ENCODE measurements at places on chromosomes 4 and X. TPM values are rescaled to one million over a fixed set of nuclear protein-coding genes. Genes with fewer than 3 reads are reported as not detected.

The CRMP1 gene
- under 0.01 TPM for total RNA-seq

The RTL3 gene
- not detected for total RNA-seq

The DGKQ gene
- total RNA-seq, result 13.5 TPM

The CCKAR gene
- not detected for total RNA-seq

The DKK2 gene
- total RNA-seq, result under 0.01 TPM

The APELA gene
- total RNA-seq, result not detected

The LRRC66 gene
- total RNA-seq, result not detected

The WFS1 gene
- 2.2 TPM for total RNA-seq

The CXCR3 gene
- 0.27 TPM for total RNA-seq

The ATP5ME gene
- 47.7 TPM for total RNA-seq

- no peak for DNase-seq
Observed at GRCh38 chr4:131426023-131426758, 1722.9 kb upstream of the PCDH10 start.

- DNase-seq, result no peak
Observed at GRCh38 chrX:133813971-133814370, 171.4 kb downstream of the GPC3 start.

- DNase-seq, result peak; percentile 92
Observed at GRCh38 chr4:122151982-122152710, at the start of gene BLTP1. TSS of gene BLTP1 (plus strand) at chr4:122152331. CDS start at chr4:122170648, 18,317 bp downstream.

DNA sequence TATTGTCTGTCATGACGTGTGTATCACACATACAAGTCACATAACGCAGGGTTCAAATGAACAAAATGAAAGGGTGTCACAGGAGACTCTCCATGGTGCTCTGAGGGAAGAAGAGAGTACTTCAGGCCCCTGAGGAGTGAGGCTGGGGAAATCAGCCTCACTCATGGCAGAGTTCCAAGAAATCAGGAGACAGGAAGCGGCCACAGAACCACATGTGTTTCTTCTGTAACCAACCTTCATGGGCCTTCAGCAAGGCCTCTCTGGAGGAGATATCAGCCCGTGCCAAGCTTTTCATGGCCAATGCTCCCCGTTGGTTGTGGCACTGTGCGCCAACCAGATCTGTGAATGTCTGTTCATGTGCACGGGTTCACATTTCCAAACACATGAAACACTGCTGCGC is 76.0 kb downstream of the NAT8L start:
- DNase-seq, result peak; percentile 70

- DNase-seq, result no peak
Observed at GRCh38 chrX:34915463-34916225, 27.0 kb upstream of the FAM47B start.

GRCh38 chr4:166312166-166312565 is 439.1 kb downstream of the TLL1 start:
- DNase-seq, result no peak

DNA sequence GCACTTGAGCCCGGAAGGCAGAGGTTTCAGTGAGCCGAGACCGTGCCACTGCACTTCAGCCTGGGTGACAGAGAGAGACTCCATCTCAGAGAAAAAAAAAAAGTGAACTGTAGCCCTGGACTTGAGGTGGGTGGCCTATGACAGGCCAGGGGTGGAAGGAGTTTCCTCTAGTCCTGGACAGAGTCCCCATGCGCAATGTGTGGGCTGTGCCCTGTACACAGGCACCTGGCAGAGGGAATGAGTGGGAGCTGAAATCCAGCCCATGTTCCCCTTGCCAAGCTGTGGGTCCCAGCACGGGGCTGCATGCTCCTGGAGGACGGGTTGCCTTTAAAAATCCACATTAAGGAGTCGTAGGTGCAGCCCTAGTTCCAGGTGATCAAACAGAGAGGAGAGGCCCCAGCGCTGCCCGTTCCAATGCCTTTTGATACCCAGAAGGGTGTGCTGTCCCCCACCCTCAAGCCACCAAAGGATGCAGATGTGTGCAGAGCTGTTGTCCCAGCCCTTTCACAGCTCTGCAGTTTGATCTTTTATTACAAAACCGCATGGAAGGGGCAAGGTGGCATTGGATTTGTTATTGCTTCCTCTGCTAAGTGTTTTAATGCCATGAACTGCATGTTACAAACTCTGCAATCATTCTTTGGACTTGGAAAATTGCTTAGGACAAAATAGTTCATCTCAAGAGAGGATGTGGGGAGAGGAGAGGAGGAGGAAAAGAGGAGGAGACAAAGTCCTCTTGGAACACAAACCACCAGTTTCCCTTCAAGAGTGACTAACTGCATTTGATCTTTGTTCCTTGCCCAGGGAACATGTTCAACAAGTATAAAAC is 38.0 kb upstream of the PDK3 start:
- DNase-seq, result no peak

DNA sequence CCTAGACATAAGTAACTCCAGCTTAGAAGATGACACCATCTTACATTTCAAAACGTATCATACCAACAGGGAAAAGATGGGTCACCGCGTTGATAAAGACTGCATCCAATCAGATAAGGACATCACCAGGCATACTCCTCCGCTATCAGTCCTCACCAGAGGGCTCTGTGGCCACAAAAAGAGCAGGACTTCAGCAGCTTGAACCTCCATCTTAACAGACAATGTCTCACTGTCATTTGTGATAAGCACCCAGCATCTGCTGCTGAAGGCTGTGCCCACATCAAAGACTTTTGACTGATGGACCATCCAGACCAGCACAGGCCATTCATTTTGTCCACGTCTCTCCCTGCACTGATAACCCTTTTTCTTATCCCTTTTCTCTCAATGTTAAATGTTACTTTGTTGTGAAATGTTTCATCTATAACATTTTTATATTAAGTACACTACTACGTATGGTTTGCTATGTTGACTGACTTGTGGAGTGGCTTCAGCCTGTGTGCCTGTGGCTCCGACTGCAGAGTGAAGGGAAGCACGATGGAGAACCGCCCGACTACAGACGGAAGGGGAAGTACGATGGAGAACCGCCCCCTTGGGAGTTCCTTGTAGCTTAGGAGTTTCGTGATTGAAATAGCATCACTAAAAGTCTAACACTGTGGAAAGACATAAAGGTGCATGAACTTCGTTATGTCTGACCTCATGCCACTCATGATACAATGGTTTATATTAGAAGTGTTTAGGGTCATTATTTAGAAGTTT is 595.4 kb upstream of the AGA start:
- no peak for DNase-seq

GRCh38 chrX:81390237-81390636 is 188.3 kb downstream of the SH3BGRL start:
- DNase-seq, result no peak

GRCh38 chr4:11566444-11567022 is 137.8 kb upstream of the HS3ST1 start:
- no peak for DNase-seq

DNA sequence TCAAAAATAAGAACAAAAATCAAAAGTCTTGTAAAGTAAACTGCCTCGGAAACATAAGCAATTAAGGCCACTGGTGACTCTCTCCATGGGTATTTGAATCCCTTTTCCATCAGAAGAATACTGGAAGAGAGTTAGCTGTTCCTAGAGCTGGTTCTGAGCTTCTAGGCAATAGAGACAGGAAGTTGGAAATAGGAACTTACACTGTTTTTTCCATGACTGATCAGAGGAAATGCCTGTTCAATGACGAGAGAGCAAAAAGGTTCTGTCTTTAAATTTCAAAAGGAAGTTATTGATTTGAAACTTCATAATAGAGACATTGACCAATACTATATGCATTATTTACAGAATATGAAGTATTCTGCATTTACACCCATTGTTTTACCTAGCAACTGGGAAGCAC is 503.5 kb upstream of the ARX start:
- DNase-seq, result no peak

DNA sequence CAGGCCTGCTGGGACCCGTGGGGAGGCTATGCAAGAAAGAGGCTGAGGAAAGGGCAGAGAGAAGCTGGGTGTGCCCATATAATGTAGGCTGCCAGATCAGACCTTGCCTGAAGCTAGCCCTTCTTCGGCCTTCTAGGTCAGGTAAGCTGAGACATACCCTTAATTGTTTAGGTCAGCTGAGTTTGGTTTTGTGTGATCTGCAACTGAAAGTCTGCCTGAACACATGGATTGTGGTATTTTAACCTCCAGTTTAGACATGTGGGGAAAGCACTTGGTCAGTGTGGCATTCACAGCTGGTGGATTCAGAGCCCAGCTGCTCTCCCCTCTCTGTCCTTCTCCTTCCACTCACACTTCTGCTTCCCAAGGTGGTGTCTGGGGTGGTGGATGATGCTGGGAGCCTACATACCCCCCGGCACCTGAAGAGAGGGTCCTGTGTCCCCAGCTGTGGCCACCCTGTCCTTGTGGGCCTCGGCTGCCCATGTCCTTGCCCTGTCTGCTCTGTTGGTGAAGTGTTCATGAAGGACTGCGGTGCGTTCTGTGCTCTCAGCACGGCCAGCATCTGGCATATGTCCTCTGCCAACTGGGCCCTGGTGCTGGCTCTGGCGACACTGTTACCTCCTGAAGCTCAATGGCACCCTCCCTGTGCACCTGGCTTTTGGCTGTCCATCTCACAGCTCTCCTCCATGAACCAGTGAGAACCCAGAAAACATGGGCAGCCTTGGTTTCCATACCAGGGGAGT is 82.1 kb downstream of the NAT8L start:
- no peak for DNase-seq

- no peak for DNase-seq
Observed at GRCh38 chrX:15849555-15849954, 5.1 kb downstream of the AP1S2 start.

DNA sequence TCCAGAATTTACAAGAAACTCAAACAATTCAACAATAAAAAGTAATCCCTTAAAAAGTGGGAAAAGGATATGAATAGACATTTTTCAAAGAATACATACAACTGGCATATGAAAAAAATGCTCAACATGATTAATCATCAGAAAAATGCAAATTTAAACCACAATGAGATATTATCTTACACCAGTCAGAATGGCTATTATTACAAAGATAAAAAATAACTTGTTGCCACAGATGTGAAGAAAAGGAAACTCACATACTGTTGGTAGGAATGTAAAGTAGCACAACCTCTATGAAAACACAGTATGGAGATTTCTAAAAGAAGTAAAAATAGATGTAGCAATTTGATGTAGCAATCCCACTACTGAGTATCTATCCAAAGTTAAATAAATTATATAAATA is 65.1 kb upstream of the DIAPH2 start:
- no peak for DNase-seq

- peak; percentile 73 for DNase-seq
Observed at GRCh38 chr4:5050520-5051277, 581 bp upstream of the STK32B start.

DNA sequence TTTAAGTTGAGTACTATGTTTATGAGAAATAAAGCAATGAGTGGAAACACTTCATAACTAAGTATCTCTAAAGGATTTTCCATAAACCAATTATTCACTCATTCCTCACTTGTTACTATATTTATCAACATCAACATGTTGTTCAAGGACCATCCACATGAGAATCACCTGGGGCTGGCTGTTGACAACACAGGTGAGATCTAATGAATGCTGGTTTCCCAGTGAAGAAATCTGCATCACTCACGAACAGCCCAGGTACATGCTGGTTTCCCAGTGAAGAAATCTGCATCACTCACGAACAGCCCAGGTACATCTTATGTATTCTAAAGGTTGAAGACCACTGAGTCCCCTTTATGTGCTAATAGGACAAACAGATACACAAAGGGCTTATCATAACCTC is 32.5 kb downstream of the TSPAN5 start:
- DNase-seq, result no peak

DNA sequence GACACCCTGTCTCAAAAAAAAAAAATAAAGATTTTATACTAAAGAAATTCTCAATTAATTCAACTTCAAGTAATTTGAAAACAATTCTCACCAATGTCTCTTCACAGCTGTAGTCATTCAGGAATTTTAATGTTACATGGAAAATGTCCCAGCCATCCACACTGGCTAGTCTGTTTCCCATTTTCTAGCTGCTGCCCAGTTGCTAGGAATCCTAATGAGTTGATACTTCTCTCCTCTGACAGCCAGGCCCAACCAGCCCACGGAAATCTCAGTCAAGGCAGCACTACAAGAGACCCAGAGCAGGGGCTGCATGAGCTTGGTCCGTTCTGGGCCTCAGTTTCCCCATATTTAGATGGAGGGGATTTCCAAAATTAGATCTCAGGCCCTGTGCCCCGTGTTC is 59.1 kb downstream of the CASP3 start:
- no peak for DNase-seq

Measured in hematopoietic multipotent progenitor cell (in vitro differentiated cells).